SW480 (cell line): ENCODE measurements at places on chromosomes 12 and 14.
A peak's percentile ranks its signal among the peaks of the same experiment; 100 is the strongest.

- DNase-seq = no peak
Measured at GRCh38 chr12:52216807-52217206, 16.2 kb upstream of the KRT7 start.

- no peak for DNase-seq
Measured at GRCh38 chr14:73344319-73344718, 107.0 kb downstream of the PAPLN start.

- DNase-seq = no peak
Measured at GRCh38 chr12:42402821-42403411, 76.9 kb downstream of the PPHLN1 start.

DNA sequence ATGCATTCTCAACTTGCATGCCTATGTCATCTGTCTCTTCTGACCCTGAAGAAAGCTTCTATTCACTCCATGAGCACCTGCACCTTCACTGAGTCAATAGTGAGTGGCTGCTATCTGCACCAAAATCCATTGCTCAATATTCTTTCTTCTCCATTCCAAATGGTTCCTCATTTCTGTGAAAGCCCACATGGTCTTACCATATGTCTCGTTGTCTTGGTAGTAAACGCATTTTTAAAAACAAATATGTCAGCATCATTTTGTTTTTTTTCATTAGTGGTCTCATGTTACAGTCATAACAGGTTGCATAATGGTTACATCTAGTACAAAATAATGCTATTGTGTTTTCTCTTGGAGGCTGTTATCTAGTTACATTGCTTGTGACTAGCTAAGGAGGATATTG is 106.9 kb upstream of the CPM start:
- no peak for DNase-seq

DNA sequence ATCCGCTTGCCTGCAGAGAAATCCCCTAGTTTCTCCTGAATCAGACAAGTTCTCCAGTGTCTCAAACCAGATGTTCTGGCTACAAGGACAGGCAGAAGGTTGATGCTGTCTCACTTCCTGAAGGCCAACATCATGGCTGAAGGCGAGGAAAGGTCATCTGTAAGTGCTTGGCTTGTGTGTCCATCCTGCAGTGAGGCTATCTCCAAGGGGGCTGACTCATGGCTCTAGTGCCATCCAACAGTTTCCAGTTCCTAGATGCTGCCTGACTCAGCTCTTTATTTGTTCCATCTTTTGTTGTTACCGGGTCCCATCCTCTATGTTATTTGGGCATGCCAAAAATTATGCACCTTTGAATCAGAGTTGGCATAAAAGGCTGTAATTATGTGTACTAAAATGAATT is 232.1 kb upstream of the TBX3 start:
- DNase-seq = no peak

- no peak for DNase-seq
Measured at GRCh38 chr14:106419376-106419965, 893.1 kb downstream of the TMEM121 start.

DNA sequence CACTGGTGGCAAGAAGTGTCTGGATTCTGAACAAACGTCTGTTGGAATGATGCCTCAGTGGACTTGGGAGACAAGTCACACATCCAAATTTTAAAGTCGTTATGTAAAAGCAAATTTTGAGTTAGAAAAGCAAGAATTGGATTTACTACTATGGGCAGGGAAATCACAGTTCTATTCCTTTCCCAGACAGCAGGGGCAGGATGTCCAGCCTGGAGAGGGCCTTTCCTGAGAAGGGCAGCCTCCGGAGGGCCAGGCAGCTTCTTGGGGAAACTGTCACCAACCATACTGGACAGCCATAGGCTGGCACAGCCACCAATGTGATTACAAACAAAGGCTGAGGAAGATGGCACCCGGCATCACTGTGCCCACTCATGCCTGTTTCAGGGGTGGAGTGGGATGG is 11.1 kb downstream of the SLC24A4 start:
- DNase-seq = no peak

DNA sequence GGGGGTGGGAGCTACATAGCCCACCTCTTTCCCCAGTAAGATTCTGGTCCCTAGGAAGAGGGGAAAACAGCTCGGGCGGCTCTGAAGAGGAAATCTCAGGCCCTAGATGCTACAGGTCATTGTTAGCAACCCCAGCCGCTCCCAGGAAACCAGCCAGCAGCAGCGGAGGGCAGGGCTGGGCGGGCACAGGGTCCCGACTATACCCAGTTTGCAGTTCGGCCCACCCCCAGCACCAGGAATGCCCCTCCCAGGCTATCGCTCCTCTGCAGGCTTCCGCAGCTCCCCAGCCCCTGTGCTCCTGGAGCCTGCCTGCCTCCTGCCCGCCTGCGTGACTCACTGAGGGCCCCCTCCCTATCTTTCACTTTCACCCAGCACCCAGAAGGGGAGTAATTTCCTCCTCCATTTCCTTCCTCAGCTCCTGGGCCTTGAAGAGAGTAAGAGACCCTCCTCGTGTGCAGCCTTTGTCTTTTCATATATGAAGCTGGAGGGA is 27.2 kb upstream of the PNMA1 start:
- peak; percentile 81 for DNase-seq

GRCh38 chr12:103680591-103681141 is 93.6 kb downstream of the STAB2 start:
- no peak for DNase-seq

- DNase-seq = no peak
Measured at GRCh38 chr14:61690039-61690438, 5.3 kb upstream of the HIF1A start.

- peak; percentile 69 for DNase-seq
Measured at GRCh38 chr14:22319526-22320361, 269.3 kb downstream of the DAD1 start.

DNA sequence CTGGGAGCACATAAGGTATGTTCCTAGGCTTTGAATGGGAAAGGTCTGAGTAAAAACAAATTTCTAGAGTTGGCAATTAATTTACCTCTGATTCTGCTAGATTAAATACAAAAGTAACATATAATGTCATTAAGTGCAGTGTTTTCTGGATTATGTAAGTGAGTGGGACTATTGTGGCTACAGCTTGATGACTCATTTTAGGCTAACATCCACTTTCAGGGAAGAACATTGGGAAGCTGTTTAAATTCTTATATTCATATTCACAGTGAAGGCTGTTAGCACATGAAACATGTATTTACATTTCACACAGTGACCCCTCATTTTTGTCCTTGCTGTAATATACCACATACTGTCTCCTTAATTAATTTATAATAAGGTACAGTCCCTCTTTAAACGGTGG is 13.2 kb upstream of the BMAL2 start:
- peak; percentile 44 for DNase-seq

DNA sequence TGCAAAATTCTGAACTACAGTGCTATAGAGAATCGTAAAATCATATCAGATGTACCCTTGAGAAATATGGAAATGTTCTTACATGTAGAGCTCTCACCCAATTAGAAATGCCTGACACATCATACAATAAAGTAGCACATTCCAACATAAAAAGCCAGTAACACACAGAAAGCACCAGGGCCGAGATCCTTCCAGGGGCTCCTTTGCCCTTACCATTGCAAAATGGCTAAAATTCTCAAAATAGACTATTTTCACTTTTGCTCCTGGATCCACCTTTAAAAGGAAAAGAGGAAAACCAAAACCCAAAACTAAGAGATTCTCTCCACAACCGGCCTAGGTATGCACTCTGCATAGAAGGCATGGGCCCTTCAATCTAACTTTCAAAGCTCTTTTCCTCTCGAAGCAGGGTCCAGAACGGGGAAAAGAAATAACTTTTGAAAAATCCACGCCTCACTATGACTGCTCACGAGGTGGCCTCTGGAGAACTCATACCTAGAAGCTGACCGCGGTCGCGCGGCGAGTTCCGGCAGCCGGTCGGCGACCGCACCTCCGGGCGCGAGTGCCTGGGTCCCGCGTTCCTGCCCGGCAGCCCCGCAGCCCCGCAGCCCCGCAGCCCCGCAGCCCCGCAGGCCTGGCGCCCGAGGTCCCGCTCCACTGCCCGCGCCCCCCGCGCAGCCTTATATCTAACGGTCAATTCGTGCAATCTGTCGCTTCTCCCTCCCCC is 2.7 kb downstream of the OTX2 start:
- DNase-seq = no peak

DNA sequence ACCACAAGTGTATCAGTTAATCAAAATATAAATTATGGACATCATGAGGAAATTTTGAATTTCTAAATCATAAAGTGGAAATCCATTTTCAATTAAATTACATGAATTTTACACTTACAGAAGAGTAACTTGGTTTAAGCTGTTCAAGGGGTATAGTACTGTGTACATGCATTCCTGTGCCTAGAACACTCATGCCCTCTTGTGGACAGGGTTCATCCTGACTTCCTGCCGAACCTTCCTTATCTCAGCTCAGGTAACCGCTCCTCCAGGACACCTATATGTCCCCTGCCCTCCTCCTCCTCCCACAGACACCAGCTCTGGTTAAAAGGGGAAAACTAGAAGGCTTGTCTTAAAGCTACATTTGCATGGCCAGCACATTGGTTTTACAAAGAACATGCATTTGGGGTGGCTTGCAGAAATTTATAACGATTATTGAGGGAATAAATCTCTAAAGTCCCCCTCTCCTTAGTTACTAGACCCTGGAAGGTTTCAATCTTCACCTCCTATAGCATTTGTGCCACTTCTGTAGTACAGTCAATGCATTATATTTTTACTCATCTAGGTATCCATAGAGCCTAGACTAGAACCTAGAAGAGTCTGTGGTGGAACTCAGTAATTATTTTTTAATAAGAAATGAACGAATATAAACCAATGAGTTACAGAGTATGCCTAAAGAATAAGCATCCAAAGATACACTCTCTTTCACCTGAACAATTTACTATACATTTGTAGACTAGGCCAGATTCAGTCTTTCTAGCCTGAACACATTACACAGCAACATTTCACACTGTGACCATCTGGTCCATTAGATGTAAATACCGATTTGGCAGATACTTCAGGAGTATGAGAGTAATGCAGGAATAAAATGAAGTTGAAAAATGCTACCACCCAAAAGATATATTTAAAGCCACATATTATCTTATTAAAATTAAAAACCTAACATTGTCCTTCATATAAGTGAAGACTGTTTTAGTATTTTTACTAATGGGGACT is 345.6 kb downstream of the PAWR start:
- peak; percentile 52 for DNase-seq

DNA sequence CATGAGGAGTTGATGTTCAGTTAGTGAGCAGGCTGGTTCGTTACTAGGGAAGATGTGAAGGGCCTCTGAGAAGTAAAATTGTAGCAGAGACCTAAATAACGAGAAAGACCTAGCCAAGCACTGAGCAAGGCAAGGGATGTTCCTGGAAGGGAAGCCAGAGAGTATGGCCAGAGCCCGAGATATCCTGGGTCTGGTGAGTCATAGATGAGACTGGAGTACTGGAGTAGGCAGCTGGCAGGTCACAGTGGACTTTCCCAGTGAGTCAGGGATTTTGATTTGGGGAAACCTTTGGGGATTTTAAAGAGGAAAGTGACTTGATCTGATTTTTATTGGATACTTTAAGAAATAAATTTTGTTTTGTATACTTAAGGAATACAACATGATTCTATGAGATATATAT is 369.0 kb downstream of the DIO2 start:
- DNase-seq = no peak

DNA sequence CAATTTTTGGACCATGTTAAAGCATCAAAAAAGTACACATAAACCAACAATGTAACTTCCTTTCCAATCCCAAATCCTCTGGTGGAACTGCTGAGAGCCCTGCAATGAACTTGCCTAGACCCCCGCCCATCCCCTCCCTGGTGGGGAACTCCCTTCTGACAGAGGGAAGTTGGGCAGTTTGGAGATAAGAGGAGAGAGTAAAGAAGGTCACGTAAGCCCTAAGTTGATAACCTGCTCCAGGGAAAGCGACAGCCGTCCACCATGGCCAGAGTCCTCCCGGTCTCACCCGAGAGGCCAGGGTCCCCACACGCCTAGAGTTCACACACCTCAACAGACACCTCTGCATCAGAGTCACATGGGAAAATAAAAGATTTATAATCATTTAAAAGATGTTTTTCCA is 138.7 kb downstream of the EGLN3 start:
- DNase-seq = no peak

DNA sequence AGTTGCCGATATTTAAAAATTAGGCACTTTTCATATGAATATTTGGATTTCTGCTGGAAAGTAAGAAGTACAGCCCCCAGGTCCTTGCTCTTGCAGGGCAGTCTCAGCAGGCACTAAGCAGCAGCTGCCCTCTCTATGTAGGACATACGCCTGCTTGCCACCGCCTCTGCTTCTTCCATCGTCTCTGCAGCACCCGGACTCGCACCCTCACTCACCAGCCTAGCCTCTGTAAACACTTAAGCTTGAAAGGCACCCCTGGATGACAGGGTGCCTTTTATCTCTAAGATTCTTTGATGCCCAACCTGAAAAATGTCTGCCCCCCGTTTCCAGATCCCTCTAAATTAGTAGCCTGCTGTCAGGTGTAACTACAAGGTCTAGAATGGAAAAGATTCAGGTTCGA is 19.0 kb downstream of the OTUB2 start:
- DNase-seq = no peak

- DNase-seq = no peak
Measured at GRCh38 chr12:19462406-19462805, 23.1 kb downstream of the AEBP2 start.

DNA sequence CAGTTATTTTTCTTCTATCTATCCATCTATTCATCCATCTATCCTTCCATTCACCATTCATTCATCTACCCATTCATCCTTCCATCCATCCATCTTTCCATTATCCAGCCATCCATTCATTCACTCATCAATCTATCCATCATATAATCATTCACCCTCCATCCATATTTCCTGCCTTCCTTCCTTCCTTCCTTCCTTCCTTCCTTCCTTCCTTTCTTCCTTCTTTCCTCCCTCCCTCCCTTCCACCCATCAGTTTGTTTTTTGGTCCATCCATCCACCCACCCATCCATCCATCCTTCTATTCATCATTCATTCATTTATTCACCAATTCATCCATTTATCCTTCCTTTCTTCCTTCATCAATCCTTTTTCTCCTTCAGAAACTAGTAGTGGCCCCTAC is 34.3 kb upstream of the NOS1 start:
- no peak for DNase-seq

DNA sequence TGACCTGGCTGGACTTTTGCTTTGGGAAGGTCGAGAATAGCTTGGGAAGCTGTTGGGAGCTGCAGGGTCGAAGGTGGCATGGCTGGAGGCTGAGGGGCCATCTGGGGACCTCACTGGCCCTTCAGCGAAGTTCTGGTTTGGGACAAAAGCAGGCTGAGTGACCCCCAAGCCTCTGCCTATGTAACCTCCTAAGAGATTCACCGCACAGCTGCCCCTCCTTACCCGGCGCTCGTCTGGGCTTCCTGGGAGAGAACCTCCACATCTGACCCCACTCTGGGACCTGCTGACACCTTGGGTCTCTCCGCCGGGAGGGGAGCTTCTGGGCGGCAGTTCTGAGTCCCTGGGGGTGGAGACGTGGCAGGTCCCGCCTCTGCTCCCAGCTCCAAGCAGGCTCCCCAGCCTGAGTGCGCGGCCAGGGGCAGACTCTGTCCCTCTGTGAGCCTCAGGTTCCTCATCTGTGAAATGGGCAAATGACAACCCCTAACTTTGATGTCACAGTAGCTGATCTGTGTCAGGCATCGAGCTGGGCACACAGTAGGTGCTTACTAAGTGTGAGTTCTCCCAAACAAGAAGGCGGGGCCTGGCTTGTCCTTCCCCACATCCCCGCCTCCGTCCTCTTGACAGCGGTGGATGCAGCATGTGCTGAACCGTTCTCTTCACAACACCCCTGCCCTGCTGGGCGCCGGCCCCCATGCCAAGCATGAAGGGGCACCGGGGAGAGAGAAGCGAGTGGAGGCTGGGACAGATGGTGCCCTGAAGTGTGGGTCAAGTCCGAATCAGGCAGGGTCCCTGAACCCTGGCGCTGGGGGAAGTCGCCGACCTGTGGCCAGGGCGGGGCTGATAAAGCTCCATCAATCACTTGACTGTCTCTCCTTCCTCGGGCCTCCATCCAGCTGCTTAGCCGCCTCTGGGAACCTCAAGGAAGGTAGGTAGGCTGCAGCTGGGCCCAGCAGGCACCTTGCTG is 3.8 kb downstream of the EXOC3L4 start:
- DNase-seq = no peak
